ENCODE measurements at places on chromosomes 2 and 18.

- DNase-seq = peak; percentile 3
Observed at GRCh38 chr2:3911882-3912455, 208.6 kb downstream of the DCDC2C start.

GRCh38 chr2:241632478-241633325, 4.3 kb downstream of the THAP4 start:
- no peak for DNase-seq

GRCh38 chr18:47595831-47596501, 334.5 kb downstream of the SMAD2 start:
- DNase-seq = no peak

- DNase-seq = no peak
Observed at GRCh38 chr2:236840857-236841256, 244.8 kb upstream of the COPS8 start.

DNA sequence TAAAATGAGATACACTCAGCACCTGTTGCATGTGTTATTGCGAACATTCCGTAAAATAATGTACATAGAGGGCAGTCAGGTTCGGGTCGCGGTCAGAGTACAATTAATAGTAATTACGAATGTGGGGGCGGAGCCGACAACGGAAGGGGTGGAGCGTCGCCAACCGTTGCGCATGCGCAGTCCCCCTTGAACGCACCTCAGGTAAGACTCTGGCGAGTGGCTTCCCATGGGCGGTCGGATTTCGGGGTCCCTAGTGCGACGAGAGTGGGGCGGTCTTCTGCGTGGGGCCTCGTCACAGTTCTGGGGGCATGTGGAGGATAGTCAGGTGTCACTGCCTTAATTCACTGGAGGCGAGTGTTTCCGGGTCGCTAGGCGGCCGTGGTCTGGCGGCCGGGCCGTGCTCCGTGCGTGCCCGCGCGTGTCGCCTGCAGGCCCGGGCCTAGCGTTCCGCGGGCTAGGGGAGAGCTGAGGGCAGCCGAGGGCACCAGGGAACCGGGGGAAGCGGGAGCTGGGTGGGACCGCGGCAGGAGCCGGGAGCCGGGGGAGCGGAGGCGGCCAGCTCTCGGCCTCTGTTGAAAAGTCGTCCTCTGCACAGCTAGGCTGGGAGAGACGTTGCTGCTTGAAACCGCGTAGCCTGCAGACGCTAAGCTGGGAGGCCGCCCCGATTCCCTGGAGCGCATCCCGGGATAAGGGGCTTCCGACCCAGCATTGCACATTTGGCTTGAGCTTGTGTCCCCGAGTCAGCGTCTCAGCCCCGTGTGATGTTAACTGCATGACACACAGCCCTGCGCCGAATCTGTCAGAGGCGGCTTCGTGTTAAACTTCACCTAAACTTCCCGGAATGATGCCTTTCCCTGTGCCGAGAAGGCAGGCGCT, at the start of gene CEBPZOS:
Gene CEBPZOS (plus strand): TSS at position 177 of the 876 bp plus-strand sequence. CDS start 3,209 bp downstream, outside the sequence.
- DNase-seq = peak; percentile 63

DNA sequence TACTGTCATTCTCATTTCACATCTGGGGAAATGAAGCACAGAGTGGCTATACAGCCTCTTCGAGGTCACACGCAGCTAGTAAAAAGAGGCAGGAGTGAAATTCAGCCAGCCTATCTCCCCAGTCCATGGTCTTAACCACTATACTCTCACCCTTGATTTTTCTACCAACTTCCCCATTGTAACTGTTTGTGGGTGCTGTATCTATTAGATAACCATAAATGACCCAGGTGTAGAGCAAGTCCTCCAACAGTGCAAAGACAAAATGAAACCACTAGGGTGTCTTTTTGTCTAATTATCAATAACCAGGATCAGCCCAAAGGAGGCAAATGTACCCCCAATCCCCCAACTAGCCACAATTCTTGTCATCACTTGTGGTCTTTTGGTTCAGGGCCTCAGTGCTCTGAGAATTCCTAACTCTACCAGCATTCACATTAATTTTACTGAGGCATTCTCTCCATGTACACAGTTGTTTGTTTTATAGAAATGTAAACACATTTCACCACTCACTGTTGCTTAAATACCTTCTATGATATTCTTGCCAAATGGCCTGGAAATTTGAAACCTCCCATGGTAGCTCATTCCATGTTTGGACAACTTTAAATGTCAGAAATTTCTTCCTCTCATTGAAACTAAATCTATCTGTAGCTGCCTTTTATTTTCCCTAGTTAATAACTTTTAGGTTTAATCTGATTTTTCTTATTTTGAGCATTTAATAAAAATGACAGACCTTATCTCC, 58.7 kb downstream of the SLC40A1 start:
- no peak for DNase-seq

- no peak for DNase-seq
Observed at GRCh38 chr18:22637787-22638186, 220.1 kb upstream of the CTAGE1 start.
